SK-N-SH treated with all-trans-retinoic acid at 6 μM for 48 hours (cell line): ENCODE measurements at places on chromosomes 1 and 21.

DNA sequence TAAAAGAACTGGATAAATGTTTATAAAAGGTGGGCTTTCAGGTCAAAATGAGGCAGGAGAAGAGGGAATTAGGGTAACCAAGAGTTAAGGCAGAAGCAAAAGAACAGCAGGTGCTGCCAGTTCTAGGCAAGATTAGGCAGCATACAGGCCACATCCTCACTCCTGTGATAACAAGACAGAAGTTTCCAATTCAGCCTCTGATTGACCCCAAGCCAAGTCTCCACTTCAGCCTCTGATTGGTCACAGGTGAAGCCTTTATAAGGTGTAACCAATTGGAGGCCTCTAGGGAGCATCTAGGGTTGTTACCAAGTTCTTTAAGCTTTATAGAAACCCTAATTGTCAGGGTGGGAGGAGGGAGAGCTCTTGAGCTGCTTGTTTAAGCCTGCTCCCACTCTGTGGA lies 160.8 kb downstream of the MATN1 start:
- ATAC-seq, result no peak

- ATAC-seq, result no peak
Observed at GRCh38 chr1:4327142-4327541, 327.3 kb upstream of the AJAP1 start.

GRCh38 chr1:44089371-44090048 lies 29.1 kb upstream of the KLF17 start:
- ATAC-seq, result peak; percentile 36; the same call in 1 of the 3 replicates

DNA sequence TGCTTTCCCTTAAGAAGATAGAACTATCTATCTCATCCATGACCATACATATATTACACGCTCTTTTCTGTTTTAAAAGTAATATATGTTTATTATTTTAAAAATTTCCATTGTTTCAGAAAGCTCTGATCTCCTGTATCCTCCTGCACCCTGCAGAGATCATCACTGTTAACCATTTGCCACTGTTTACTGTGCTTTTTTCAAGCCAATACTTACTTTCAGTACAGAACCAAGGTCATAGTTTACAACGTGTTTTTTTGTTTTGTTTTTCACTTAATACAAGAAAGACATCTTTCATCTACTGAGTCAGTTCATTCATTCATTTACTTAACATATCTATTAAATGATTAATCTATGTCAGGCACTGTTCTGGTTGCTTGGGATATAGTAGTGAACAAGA lies 10.2 kb downstream of the SESN2 start:
- ATAC-seq, result no peak

- ATAC-seq, result no peak; the same call in 2 of the 3 replicates
Observed at GRCh38 chr1:100720101-100720500, 559 bp downstream of the VCAM1 start.

GRCh38 chr1:244347942-244348341 lies 103.8 kb downstream of the ADSS2 start:
- peak; percentile 3; the same call in 1 of the 3 replicates for ATAC-seq

DNA sequence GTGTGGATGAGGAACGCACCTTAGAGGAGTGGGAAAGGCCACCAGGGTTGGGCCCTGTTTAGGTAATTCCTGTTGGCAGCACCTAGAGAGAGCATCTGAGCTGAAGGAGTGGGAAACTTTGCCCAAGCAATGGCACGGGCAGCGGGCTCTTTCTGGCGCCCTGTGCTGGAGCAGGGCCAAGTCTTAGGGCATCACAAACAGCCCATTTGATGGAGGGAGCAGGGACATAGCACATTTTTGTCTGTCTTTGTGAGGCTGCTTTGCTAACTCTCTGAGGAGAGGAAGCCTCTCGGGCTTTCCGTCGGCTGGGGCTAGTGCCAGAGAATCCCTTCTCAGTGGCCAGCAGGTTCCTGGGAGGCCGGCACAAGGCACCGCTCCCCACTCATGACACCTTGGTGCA lies 22.5 kb upstream of the CNTN2 start:
- no peak for ATAC-seq
